ENCODE measurements at places on chromosomes 11 and 22.
A peak's percentile ranks its signal among the peaks of the same experiment; 100 is the strongest.

DNA sequence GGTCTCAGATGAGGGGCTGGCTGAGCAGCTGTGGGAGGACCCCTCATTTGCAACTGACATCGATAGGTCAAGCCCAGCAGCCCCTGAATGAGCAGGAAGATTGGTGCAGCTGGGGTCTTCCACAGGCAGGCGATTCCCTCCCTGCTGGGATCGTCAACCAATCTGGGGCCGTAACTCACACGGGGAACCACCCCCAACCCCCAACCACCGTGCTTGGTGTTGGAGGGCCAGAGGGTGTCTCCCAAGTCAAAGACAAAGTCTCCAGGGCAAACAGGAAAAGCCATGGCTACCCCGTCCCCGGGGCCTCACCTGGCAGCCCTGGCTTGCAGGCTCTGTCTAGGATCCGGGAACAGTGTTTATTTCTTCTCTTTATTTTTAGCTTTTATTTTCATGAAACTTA is 26.9 kb upstream of the SCUBE1 start:
- no peak for DNase-seq

DNA sequence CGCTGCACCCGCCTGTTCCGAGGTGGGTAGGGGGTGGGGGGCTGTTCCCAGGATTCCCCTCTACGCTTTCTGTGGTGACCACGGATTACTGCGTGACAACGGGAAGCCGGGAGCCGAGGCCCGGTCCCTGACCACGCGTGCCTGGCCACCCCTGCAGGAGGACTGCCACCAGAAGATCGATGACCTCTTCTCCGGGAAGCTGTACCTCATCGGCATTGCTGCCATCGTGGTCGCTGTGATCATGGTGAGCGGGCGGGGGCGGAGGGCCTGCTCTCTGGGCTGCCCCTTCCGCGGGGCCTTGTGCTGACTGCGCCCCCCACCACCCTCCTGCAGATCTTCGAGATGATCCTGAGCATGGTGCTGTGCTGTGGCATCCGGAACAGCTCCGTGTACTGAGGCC is 4.1 kb upstream of the TSSC4 start:
- no peak for DNase-seq

DNA sequence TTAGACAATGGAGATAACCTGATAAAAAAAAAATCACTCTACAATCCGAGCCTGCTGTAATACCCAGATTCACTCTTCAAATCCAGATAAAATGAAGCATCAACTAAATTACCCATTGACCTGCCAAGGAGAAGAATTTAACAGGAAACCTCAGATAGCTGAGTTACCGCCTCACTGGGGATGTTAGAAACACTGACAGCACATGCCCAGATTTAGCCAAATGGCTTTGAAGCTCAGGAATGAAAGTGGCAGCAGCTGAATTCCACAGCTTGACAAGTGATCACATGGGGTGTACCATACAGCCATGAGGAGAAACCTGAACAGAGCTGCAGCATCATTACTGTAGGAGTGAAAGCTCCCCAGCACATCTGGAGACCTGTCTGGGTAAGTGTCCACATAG is 807.6 kb downstream of the DLG2 start:
- no peak for DNase-seq

DNA sequence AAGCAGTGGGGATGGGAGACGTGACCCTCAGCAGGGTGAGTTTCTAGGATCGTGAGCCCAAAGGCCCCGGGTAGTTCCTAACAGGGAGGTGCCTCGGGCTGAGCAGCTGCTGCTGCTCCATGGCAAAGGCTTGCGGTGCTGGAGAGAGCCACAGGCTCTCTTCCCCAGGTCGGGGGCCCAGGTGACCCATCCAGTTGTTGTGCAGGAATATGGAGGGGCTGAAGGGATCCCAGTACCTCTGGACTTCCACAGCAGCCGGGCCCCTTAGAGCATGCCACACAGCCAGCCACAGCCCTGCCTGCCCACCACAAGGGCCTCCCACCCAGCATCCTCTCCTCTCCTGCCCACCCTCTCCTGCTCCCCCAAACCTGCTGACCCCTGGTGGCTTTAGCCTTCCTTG is 49.3 kb downstream of the BUD13 start:
- DNase-seq, result no peak

DNA sequence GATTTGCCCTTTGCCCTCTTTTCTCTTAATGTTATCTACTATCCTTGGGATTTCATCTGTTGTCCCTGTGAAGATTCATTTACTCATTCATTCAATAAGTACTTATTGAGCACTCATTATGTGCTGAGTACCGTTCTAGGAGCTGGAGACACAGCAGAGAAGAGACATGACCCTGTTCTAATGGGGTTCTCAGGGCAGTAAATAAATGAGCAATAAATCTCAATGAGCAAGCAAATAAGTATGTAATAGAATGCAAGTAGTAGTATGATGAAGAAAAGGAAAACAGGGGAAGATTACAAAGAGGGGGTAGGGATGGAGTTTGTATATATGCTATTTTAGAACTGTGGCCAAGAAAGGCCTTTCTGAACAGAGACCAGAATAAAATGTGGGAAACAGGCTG is 34.2 kb upstream of the NRIP3 start:
- DNase-seq, result no peak

DNA sequence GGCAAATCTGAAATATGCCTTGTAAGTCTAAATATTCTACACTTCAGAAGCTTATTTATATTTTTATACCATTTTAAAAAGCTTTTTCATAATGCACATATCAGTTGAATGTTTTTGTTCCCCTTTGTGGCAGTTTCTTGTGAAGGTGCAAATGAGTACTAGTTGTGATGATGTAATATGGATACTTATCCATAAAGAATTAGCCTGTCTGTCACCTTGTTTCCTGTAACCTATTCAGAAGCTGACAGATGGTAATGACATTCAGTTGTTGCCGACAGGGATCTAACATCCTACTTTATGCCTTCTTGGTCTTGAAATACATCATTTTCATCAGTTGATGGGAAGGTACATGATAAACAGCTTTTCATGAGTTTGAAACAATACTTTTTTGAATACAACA is 2.9 kb downstream of the QSER1 start:
- DNase-seq, result no peak

- DNase-seq, result no peak
These were observed 14.5 kb upstream of the ARHGAP42 start for GRCh38 chr11:100672498-100673033.

GRCh38 chr11:62337303-62338181 is at the start of gene ASRGL1:
Gene ASRGL1 (plus strand): TSS chr11:62337448. CDS start chr11:62337978, 530 bp downstream.
- DNase-seq, result peak; percentile 67

DNA sequence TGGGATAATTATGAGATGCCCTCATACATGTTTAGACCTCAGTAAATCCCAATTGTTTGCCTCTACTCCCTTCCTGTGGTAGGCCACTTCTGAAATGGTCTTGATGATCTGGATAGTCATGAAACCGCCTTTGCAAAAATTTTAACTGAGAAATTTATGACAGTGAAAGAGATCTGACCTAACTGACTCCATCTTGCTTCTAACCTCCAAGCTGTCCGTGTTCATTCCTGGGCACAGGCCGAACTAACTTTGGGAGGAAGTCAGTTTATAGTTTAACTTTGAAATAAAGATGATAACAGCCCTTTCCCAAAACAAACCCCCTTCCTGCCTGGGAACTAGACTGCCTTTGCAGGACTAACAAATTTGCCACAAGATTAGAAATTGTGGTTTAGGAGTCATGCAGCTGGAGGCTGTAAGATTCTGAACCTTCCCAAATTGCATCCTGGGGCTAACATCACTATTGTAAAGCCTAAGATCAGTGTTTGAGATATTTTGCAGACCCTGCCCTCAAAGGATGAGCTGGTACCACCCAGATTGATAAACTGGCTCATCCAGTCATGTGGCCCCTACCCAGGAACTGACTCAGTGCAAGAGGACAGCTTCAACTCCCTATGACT is 19.9 kb upstream of the CTR9 start:
- DNase-seq, result no peak
